ENCODE measurements at places on chromosomes 16 and 17.

GRCh38 chr16:56525236-56525635 lies 5.4 kb upstream of the BBS2 start:
- DNase-seq, result no peak

DNA sequence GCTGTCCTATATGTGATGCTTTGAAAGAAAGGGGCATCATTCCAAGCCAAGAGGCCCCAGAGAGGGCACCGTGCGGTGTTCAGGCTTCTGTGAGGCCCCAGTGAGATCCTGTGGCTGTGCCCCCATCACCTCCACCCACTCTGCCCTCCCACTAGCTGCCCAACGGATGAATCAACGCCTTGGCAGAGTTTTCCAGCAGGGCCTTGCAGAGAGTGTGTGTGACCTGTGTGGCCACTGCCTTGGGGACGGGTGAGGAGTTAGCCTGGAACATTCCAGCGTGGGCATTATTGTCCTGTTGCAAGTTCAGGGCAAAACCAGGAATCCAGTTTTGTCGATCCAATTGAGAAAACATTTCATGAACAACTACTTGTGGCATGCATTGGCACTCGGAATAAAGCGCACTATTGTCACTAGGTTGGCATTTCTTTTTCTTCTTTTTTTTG lies 53.7 kb downstream of the SF3B3 start:
- no peak for DNase-seq

DNA sequence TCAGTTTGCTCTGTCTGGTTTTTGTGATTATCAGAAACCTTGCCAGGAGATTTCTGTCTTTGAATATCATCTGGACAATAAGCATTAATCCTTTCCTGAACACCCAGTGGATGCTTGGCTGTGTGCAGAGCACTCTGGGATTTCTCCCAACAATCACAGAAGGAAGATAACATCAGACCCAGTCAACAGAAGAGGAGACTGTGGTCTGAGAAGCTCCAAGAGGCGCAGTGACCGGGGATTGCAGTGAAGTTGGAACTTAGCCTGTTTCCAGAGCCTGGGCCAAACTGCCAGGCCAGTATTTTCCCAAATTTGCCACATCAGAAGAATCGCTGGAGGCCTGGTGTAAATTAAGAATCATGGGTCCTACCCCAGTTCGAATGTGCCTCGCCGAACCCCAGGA lies 264.7 kb downstream of the C16orf95 start:
- no peak for DNase-seq

- DNase-seq, result no peak
Measured at GRCh38 chr16:24208710-24209109, 47.4 kb upstream of the CACNG3 start.

DNA sequence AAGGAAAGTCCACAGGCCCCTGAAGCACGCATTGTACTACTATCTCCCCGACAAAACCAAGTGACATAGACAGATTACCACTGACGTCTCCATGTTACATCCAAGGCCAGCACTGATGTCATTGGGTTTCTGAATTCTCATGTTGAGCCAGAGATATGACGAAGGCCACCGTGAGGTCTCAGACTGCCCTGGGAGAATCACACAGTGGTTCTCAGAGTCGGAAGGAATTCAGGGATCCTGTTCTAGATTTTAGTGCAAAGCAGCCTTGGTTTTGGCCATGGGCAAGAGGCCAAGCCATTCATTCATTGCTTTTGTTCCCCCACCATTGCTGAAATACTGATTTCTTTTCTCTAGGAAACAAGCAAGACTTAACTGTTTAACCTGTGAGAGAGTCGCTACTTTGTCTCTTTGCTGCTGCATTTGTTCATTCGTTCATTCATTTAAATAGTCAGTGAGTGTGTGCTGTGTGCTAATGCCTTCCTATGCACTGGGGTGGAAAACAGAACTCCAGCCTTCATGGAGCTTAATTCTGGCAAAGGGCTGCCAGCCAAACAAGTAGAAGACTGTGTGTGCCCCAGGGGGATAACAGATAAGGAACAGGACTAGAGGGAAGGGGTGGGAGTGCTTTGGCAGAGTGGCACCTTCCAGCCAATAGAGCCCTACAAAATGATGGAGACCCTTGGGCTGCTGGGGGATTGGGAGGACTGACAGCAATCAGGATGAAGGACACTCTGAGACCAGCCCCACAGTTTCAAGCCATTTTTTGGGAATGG lies 222.3 kb downstream of the MSI2 start:
- no peak for DNase-seq

GRCh38 chr17:32899236-32900013 lies 22.5 kb upstream of the MYO1D start:
- no peak for DNase-seq

DNA sequence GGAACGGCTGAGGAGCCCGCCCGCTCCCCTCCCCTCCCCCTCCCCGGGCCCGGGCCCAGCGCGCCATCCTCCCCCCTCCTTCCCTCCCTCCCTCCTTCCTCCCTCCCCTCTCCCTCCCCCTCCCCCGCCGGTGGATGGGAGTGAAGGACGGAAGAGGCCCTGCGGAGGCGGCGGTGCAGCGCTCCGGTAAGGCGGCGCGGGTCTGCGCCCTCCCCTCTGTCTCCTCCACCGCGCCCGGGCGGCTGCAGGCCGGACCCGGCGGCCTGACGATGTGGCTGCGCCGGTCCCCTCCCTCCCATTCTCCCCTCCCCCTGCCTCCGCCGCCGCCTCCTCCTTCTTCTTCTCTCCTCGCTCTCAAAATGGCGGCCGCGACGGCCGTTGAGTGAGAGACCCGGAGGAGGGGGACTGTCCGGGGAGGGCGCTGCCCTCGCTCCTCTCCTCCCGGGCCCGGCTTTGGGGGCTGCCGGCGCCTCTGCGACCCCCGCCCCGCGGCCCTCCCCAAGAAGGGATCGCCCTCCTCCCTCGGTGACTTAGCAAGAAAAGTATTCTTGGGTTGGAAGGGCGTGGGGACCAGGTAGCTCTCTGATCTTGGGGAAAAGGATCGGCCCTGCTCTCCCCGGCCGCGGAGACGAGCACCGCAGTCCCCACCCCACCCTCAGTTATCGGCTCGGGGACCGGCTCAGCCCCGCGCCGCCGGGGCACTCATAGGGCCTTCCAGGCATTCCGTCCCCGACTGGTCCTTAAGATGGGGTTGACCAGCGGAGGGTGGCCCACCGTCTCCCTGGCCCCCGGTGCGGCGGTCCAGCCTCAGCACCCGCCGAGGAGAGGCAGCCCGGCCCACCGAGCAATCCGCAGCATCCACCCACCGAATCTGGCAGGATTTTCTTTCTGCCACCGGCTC lies 617 bp downstream of the PAFAH1B1 start:
- DNase-seq, result peak; percentile 73

DNA sequence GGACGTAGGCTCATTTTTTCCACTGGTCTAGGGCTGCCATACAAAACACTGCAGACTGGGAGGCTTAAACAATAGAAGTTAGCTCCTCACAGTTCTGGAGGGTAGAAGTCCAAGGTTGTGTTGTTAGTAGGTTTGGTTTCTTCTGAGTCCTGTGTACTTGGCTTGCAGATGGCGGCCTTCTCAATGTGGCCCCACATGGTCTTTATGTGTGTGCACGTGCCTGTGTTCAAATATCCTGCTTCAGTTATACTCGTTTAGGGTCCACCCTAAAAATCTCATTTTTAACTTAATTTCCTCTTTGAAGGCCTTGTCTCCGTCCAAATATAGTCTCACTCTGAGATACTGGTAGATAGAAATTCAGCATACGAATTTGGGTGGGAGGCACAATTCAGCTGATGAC lies 542.4 kb downstream of the HAPSTR1 start:
- DNase-seq, result no peak

DNA sequence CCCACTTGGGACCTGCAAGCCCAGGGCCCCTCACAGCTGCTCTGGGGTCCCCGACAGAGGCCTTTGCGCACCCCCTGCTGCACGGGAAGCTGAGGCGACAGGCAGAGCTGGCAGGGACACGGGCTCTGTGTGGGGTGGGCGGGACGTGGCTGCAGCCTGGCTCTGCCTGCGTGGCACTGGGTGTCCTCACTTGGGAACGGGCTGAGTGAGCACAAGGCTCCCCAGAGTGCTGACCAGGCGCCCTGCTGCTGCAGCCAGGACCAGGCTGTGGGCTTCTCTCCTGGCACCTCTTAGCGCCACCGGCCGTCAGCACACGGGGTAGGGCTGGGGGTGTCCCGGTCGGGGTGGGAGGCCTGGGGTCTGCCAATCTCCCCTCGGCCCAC lies 6.6 kb downstream of the C1QTNF8 start:
- no peak for DNase-seq

DNA sequence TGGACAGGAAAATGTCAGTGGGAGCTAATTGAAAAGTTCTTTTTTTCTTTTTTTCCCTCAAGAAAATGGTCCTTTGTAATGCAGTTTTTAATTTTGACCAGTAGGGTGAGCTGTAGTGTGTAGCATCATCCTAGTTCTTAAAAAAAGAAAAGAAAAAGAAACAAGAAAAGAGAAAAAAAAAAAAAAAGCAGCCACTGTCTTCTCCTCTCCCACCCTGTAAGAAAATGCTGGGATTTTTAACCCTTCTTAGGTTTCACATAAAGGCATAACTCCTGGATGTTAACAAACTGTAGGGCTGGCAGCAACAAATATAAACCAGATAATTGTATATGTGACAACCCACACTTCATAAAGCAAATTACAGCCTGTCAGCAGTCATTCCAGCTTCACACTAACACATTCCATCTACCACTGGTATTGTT lies 78.1 kb downstream of the SKAP1 start:
- DNase-seq, result no peak

GRCh38 chr16:61413021-61413420 lies 623.2 kb downstream of the CDH8 start:
- no peak for DNase-seq
